ENCODE measurements at places on chromosomes 16 and 17.

- peak; percentile 70 for DNase-seq
These were observed 586 bp downstream of the UBALD2 start for GRCh38 chr17:76265624-76266243.

GRCh38 chr16:56302506-56302905 lies 111.2 kb downstream of the GNAO1 start:
- DNase-seq = no peak

DNA sequence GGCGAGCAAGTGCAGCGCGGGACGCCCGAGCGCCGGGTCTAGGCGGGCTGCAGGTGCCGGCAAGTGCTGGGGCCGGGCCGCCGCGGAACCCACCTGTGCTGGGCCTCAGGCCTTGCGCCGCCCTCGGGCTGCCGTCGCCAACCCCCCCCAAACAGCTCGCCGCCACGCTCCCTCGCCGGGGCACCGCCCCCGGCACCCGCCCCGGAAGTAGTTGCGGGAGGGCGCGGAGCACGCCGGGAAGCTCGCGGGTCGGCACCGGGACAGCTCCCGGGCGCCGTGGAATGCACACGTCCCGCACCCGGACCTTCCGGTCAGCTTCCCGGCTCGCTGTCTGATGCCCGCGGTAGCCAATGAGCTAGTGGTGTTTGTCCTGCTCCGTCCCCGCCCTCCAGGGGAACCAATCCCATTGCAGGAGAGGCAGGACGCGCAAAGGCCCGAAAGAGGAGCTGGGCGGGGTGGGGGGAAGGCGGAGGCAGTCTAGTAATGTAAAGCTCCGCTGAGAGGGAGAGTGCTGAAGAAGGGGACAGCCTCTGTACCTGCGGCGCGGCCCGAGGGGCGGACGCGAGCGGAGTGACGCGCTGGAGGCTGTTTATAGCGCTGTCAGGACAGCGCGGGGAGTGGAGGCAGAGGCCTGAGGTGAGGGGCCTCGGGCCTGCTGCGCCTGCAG lies at the start of the genes ANKS3 and DNAAF8:
ANKS3 (minus strand) TSS at position 209 of the 667 bp plus-strand sequence. CDS start 4,122 bp downstream, outside the sequence.
DNAAF8 (plus strand) TSS at position 475 of the 667 bp plus-strand sequence. CDS start 1,978 bp downstream, outside the sequence.
- DNase-seq = peak; percentile 98

GRCh38 chr17:45287526-45288500 lies 25.9 kb upstream of the SPATA32 start:
- peak; percentile 55 for DNase-seq

DNA sequence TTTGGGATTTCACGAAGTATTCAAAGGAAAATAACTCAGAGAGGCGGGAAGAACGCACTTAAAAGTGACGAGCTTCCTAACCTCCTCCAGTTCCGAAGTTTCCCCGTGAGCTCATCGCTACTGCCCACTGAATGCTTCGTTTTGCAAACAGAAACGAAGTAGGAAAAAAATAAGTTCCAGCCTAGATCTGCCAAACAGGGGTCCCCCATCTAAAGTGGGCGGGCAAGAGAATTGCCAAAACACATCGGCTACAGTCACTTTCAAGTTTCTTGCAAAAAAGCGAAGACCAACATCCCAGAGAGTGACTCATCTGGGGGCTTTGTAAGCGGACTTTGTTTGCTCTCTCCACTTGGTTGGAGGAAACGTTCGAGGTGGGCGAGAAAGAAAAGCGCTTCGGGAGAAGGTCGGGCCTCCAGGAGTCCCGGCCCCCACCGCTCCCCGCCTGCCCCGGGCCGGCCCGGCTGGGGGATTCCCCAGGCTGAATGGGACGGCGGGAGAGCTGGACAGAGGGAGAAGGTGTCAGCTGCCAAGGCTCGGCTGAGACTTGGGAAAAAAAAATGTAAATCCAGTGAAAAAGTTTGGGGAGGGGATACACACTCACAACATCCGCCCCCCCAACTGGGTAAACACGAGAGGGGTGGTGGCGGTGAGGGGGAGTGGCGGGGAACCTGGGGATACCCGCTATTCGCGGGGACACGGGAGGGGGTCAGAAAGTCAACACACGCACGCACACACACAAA lies 1.0 kb downstream of the VEZF1 start:
- DNase-seq = peak; percentile 60

- DNase-seq = no peak
These were observed 14.5 kb downstream of the MAP1LC3B start for GRCh38 chr16:87406495-87407088.

DNA sequence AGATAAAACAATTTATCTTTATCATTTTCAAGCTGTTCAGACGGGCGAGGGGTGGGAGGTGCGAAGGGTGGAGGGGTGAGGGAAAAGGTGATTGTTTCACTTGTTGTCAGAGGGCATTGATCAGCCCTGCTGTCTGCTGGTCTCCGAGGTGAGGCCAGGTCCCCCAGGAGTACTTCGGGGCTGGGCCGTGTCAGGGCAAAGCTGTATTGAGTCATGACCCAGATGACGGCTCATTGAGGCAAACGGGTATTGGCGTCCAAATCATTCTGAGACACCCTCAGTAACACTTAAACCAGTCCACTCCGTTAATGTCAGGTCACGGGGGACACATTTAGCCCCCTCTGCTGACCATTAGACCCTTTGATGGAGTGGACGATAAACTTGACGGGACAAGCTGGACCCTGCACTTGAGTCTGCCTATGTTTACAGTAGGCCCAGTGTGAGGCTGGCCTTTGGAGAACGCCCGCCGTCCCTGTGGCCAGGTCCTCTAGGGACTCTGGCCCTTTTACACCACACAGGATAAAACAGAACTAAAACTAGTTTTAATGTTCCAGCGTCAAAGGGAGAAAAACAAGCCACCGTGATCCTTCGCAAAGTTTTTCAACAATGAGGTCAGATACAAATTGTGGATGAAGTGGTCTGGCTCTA lies 502.2 kb upstream of the ZFHX3 start:
- no peak for DNase-seq

DNA sequence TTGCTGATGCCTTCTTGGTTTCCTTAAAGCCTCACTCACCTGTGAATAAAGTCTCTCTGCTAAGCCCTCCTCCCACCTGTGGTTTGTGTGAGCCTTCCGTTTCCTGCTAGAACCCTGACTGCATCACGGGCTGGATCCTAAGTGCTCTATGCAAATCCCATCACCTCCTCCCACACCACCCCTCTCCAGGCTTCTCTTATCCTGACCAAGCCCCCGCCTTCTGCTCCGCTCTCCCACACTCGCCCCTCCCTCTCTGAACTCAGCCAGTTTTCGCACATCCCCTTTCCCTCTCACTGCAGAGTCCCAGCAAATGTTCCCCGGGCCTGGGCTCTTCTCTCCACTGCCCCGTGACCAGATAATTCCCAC lies 51.8 kb downstream of the PIMREG start:
- no peak for DNase-seq

DNA sequence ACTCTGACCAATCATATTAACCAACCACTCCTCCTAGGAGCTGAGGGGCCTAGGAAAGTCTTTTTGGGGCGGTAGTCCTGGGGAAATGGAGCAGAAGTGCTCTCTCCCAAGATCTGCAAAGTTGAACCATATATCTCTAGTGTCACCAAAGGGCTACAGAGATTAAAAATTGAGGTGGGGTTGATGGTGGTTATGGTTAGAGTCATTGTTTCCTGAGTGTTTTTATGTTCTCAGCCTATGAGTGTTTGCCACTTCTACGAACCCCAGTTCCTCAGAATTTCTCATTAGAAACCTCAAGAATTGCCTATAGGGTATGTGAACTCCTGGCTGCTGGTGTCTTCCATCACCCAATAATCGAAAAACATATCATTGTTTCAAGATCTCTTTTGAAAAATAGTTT lies 217.8 kb downstream of the CDRT15L2 start:
- DNase-seq = no peak

DNA sequence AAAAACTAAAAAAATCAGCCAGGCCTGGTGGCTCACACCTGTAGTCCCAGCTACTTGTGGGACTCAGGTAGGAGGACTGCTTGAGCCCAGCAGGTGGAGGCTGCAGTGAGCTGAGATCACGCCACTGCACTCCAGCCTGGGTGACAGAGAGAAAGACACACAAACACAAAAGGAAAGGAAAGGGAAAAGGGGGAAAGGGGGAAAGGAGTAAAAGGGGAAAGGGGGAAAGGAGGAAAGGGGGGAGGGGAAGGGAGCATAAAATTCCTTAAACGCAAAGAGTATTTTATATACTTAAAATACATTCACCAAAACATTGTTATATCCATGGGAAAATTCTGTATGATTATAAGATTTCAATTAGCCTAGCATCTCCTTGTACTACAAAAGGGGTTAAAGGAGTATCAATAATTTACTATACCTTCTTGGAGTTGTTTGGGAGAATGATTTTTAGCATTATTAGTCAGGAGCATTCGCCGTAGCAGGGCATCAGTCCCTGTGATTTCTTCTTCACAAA lies 17.3 kb upstream of the BRIP1 start:
- no peak for DNase-seq

- no peak for DNase-seq
These were observed 23.0 kb upstream of the NAT9 start for GRCh38 chr17:74799097-74799496.

DNA sequence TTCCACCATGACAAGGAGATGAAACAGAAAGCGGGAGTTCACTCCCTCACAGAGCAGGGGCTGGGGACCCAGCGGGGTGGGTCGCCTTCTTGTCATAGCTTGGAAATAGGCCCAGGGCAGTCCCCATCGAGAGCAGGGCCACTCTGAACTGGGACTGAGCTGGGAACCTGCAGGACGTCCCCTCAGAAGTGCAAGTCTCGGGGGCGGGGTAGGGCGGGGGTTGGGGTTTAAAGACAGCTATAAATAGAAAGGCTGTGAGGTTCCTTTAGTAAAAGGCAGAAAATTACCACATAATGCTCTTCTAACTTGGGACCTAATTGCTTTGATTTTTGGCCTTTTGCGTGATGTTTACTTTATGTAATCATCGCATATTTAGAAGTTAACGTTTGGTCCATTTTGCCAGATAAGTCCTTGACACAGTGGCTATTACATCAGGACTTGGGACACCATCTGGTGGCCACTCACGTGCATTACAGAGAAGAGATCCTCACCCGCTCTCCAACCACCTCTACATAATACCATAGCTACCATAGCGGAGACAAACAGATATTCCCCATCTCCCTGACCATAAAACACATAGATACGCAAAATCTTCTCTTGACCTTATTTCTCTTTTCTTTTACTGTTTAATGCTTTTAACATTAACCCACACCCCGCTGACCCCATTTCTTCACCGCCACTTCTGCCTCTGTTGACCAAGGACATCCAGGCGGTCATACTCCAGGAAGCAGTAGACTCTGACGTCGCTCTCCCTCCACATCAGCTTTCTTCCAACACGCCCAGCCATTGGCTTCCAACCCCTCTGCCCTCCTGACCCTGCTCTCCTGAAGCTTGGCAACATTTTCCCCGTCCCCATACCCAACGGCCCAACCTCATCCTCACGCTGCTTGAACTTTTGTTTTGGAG lies 27.5 kb upstream of the PIK3R6 start:
- DNase-seq = peak; percentile 92

GRCh38 chr17:17258998-17259397 lies 22.0 kb upstream of the FLCN start:
- DNase-seq = no peak

DNA sequence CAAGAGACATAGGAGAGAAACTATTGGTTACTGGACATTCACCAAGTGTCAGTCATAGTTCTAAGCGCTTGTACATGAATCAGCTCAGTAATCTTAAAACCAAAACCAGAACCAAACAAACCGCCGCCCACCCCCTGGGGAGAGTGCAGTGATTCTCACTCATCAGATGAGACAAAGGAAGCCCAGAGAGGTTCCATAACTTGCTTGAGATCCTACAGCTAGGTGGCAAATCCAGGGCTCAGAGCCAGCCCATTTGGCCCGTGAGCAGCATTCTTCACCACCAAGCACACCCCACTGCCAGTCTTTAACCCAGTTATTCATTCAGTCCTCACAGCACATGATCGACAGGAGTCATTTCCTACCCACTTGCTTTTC lies 37.2 kb upstream of the RGS9 start:
- no peak for DNase-seq

- no peak for DNase-seq
These were observed 6.7 kb upstream of the MPP3 start for GRCh38 chr17:43839670-43840108.

DNA sequence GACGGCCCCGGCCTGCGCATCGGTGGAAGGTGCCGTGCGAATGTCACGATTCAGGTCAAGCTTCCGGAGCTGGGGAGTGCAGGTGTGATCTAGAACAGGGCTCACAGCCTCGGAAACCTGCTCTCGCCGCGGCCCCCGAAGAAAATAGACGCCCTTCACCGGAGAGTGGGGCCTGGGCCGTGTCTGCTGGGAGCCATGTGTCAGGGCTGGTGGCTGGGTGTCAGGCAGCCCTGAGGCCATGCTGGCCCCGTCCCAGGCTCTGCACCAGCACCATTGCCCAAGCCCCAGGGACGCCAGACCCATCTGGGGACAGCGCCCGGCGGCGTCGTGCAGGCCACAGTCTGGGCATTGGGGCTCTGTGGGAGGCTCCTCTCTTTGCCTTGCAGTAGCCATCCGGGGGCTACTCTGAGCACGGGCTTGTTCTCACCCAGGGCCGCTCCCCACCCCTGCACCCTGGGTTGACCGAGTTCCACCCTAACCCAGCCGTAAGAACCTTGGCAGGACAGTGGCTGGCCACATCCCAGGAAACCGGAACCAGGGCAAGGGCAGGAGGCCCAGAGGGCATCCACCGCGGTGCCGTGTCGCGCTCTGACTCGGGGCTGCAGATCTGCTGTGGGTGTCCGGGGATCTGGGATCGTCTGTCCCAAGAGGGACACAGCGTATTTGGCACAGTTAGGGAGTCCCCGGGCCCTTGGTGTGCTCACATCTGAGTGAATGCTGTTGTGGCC lies 5.3 kb upstream of the NUDT16L1 start:
- no peak for DNase-seq

DNA sequence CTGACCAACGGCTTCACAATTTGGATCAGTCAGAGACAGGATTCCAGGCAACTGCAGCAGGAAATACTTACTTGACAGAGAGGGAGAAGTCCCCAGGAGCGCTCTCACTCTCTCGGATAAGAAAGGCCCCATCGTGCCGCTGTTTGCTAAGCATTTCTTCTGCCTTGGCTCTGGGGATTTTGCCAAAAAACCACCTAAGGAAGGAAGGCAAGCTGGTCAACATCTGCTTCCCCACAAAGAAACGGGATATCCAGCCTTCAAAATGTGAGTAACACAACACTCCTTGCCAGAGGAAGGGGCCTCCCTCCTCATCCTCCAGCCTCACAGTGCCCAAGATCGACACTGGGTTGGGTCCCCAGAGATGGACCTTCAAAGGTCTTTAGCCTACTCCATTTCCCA lies 36.6 kb upstream of the SLC25A19 start:
- peak; percentile 80 for DNase-seq

DNA sequence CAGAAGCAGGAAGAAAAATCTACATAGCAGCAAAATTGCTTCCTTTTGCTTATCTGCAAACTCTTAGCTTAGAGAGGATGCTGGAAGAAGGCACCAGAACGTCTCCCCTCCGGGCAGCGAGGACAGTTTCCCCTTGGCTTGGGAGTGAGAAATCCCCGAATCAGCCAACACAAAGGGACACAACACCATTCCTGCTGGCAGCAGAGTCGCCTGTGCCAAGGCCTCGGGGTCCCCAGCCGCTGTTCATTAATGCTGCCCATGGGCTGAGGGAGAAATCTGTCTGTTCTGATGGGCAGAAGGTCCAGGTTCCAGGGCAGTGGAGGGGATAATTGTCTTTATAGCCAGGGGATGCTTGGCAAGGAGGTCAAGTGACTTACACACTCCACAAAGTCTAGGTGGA lies 38.0 kb downstream of the CACNG3 start:
- no peak for DNase-seq

GRCh38 chr17:4908301-4908700 lies 5.4 kb upstream of the CHRNE start:
- DNase-seq = no peak
